MM.1S (cell line): ENCODE measurements at places on chromosomes 5 and 9.

GRCh38 chr9:114289571-114290481 lies 33.1 kb upstream of the ORM1 start:
- DNase-seq: no peak

- no peak for DNase-seq
Measured at GRCh38 chr5:110884005-110884404, 145.2 kb downstream of the SLC25A46 start.

GRCh38 chr5:140245341-140245740 lies 57.6 kb downstream of the PFDN1 start:
- DNase-seq: no peak

DNA sequence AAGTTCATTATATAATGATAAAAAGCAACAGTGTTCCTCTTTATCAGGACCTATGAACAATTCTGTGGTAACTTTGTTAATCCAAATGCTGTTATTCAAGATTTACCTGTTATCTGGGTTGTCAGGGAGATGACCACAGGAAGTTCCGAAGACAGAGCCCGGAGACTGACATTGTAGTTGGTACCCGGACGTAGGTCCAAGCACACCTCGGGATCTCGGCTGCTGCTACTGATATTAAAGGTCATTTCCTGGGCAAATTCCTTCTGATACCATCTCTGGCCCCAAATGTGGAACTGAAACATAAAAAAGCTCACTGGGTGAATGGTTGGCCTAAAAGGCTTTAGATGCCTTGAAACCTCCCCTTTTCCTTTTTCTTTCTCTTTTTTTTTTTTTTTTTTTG lies 96.7 kb downstream of the SUSD1 start:
- peak; percentile 36 for DNase-seq

DNA sequence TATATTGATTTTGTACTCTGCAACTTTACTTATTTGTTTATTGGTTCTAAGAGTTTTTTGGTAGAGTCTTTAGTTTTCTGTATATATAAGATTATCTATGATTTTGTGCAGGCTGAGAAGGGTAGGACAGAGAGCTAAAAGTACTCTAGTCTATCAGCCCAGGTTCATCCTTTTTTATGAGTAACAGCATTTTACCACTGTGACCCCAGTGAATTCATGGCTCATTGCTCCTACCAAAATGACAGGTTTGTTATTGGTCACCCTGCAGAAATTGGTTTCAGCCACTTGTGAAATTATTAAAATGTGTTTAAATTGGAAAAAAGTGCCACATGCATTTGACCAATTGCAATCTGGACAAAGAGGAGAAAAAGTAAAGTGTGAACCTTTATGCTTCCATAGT lies 421.4 kb upstream of the DAB2 start:
- no peak for DNase-seq
